Activated naive CD8-positive, alpha-beta T cell treated with anti-CD3 and anti-CD28 coated beads, Interleukin-2, amount 50 U/mL, for 24 hours (primary cell): ENCODE measurements at places on chromosomes 6 and 20.
A peak's percentile ranks its signal among the peaks of the same experiment; 100 is the strongest.

DNA sequence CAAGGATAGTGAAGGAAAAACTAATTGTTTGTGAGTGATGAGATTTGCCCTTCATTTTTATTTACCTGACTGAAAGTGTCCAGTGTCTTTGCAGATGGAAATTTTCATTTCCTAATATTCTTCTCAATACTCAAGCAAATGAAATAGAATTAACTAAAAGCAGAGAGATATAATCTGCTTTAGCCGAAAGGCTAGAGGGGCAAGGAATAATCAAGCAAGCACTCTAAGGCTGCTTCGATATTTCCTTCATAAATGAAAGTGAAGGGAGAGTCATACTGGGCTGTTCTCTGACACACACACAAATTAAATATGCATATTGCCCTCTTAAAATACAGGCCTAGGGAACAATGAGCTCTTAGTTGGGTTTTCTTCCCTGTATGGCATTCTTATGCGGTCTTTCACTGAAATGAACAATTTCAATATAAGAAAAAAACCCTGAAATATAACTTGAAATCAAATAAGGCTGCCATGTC, 47.5 kb upstream of the POPDC3 start:
- no peak overlapping the region for H3K4me3 ChIP-seq
- H3K27ac ChIP-seq = no peak overlapping the region
- DNase-seq = no peak

GRCh38 chr6:122005661-122006060, 393.8 kb upstream of the HSF2 start:
- no peaks in the 10 kb centered on the region for H3K36me3 ChIP-seq
- no peak for DNase-seq
- no peaks in the 10 kb centered on the region for H3K4me1 ChIP-seq

DNA sequence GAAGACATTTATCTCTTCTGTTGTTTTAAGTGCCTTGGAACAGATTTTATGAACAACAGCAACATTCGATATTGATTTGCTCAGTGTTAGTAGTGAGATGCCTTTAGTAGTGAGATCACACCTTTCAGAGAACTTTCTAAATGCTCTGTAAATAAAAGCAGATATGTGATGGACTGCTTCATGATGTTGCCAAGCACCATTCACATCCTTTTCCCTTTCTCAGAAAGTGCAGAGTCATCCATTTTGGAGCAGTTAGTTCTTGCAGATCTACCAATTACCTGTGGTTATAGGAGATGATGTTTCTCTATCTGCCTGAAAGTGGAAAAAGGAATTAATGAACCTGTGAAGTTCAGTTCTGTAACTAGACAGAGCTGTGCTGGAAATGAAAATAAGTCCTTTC, 27.0 kb downstream of the CBFA2T2 start:
- no peak for DNase-seq
- peaks cover 9% of the 10 kb centered on the region for H3K4me1 ChIP-seq
- H3K4me3 ChIP-seq = no peak overlapping the region
- H3K27ac ChIP-seq = peak overlapping the region; percentile 15

GRCh38 chr6:80268865-80269730, 162.6 kb downstream of the BCKDHB start:
- peaks cover 2% of the 10 kb centered on the region for H3K36me3 ChIP-seq
- H3K4me1 ChIP-seq = no peaks in the 10 kb centered on the region
- no peaks in the 10 kb centered on the region for H3K27me3 ChIP-seq

- peaks cover 15% of the 10 kb centered on the region for H3K36me3 ChIP-seq
- peak overlapping the region; percentile 39 for H3K27ac ChIP-seq
- peaks cover 34% of the 10 kb centered on the region for H3K4me1 ChIP-seq
These were observed 1.6 kb downstream of the MRGBP start for GRCh38 chr20:62797671-62798532.

- H3K27me3 ChIP-seq = no peaks in the 10 kb centered on the region
- no peak overlapping the region for H3K27ac ChIP-seq
- peaks cover 6% of the 10 kb centered on the region for H3K4me1 ChIP-seq
- H3K4me3 ChIP-seq = no peak overlapping the region
- no peaks in the 10 kb centered on the region for H3K36me3 ChIP-seq
These were observed 30.5 kb downstream of the SPDEF start for GRCh38 chr6:34525431-34526175.

- H3K27me3 ChIP-seq = no peaks in the 10 kb centered on the region
- no peak for DNase-seq
- H3K4me3 ChIP-seq = no peak overlapping the region
- H3K36me3 ChIP-seq = peaks cover 10% of the 10 kb centered on the region
These were observed 31.3 kb downstream of the MBOAT1 start for GRCh38 chr6:20180935-20181334.

DNA sequence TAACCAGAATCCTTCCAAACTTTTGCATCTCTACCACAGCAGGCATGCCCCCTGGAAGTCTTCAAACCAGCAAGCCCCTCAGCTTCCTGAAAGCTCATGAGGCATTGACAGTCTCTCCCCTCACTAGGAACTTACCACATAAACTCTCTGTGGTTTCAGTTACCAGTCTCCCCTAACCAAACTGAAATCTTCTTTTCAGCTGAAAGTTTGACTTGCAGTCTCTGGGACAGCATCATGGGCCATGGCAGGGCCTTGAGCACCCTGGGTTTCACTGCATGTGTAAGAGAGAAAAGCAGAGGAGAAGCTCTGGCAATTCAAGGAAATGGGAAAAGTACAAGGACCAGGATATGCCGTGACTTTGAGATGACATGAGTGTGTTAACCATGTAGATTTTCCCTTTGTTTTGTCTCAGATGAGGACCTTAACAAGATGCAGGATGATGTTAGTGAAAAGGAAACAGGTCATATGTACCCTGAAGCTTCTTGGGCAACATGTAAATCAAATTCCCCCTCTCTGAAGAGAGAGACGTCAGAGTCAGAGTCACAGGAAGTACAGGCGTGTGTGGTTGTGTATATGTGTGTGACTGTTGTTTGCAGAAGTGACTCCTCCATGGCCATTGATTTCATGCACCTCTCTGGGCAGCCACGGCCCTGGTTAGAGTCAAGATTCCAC, 106.3 kb downstream of the TNFRSF21 start:
- H3K4me3 ChIP-seq = no peak overlapping the region
- H3K4me1 ChIP-seq = peaks cover 21% of the 10 kb centered on the region
- H3K36me3 ChIP-seq = no peaks in the 10 kb centered on the region

GRCh38 chr6:8017276-8017701, 46.9 kb downstream of the BLOC1S5 start:
- H3K4me1 ChIP-seq = no peaks in the 10 kb centered on the region
- H3K4me3 ChIP-seq = no peak overlapping the region
- H3K27ac ChIP-seq = no peak overlapping the region
- H3K36me3 ChIP-seq = peaks cover 18% of the 10 kb centered on the region
- no peaks in the 10 kb centered on the region for H3K27me3 ChIP-seq

GRCh38 chr6:109230453-109230852, 135.1 kb downstream of the CEP57L1 start:
- no peak for DNase-seq
- no peaks in the 10 kb centered on the region for H3K36me3 ChIP-seq
- H3K27ac ChIP-seq = no peak overlapping the region
- no peak overlapping the region for H3K4me3 ChIP-seq
- no peaks in the 10 kb centered on the region for H3K4me1 ChIP-seq

- peaks cover 9% of the 10 kb centered on the region for H3K27me3 ChIP-seq
- H3K4me1 ChIP-seq = peaks cover 13% of the 10 kb centered on the region
- H3K4me3 ChIP-seq = no peak overlapping the region
- no peak overlapping the region for H3K27ac ChIP-seq
- H3K36me3 ChIP-seq = no peaks in the 10 kb centered on the region
- no peak for DNase-seq
These were observed 155.5 kb downstream of the PRL start for GRCh38 chr6:22141241-22141745.

DNA sequence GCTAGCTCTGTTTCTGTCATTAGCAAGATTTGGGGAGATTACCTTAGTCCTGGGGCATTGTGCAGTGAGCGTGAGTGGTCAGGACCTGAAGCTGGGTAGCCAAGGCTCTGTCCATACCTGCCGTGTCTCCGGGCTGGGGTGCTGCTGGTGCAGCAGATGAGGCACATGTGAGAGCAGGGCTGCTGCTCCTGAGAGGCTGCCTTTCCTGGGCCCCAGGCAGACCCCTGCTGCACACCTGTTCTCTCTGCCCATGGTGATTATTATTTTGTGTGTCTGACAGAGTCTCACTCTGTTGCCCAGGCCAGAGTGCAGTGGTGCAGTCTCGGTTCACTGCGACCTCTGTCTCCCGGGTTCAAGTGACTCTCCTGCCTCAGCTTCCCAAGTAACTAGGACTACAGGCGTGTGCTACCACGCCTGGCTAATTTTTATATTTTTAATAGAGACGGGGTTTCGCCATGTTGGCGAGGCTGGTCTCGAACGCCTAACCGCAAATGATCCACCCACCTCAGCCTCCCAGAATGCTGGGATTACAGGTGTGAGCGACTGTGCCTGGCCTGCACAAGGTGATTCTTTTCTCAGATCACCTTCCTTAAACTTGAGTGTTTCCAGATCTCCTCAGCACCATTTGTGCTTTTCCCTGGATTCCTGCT, 36.8 kb upstream of the IRF4 start:
- H3K27ac ChIP-seq = no peak overlapping the region
- DNase-seq = no peak
- H3K4me3 ChIP-seq = no peak overlapping the region
- H3K27me3 ChIP-seq = no peaks in the 10 kb centered on the region

DNA sequence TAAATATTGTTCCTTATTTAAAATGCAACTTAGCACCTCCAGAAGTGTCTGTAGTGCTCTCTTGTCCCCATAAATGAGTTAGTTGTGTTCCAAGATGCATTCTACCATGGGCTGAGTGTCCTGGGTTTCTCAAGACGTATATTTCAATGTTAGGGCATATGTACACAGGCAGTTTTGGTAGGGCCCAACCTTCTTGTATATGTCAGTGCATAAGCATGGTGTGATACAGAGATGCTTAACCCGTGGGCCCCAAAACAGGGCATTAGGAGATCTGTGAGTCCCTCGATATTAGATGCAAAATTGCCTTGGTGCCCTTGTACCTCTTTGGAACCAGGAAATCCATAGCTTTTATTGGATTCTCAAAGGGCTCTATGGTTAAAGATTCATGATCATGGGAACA, 91.5 kb upstream of the HIVEP1 start:
- H3K4me1 ChIP-seq = no peaks in the 10 kb centered on the region
- H3K4me3 ChIP-seq = no peak overlapping the region
- H3K36me3 ChIP-seq = no peaks in the 10 kb centered on the region
- no peaks in the 10 kb centered on the region for H3K27me3 ChIP-seq
